ENCODE measurements at places on chromosomes 3 and 15. TPM values are rescaled to one million over a fixed set of nuclear protein-coding genes. Genes with fewer than 3 reads are reported as not detected.

TIMP4 gene
- 17.4 TPM for total RNA-seq

ACP3 gene
- total RNA-seq = 1.3 TPM

LRTM1 gene
- not detected for total RNA-seq

SLC12A8 gene
- total RNA-seq = 0.30 TPM

PPP2R3A gene
- total RNA-seq = 98.1 TPM

- no peak for DNase-seq
Observed at GRCh38 chr15:40368719-40369473, 10.9 kb downstream of the DISP2 start.

DNA sequence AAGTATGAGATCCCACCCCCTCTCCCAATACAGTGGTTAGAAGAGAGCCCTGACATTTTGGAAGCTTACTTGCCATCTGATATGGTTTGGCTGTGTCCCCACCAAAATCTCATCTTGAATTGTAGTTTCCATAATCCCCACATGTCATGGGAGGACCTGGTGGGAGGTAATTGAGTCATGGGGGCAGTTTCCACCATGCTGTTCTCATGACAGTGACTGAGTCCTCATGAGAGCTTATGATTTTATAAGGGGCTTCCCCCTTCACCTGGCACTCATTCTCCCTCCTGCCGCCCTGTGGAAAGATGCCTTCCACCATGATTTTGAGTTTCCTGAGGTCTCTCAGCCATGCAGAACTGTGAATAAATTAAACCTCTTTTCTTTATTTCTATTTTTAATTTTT, 28.8 kb upstream of the HES1 start:
- DNase-seq = no peak

DNA sequence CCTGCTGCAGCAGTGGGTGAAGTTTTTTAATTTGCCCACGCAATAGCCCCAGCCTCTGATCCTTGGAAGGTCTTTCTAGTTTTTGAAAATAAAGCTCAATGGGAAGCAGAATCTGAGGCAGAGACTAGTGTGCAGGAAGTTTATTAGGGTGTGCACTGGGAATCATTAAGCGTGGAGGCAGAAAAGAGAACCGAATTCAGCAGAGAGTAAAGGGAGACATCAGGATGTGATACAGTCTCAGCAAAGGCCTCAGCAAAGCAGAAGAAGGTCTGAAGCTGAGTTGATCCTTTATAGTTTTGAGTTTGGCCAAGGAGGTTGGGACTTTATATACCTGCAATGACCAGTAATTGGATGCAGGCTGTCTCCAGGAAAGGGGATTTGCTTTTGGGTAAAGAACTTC, 4.9 kb upstream of the BTLA start:
- DNase-seq = no peak

DNA sequence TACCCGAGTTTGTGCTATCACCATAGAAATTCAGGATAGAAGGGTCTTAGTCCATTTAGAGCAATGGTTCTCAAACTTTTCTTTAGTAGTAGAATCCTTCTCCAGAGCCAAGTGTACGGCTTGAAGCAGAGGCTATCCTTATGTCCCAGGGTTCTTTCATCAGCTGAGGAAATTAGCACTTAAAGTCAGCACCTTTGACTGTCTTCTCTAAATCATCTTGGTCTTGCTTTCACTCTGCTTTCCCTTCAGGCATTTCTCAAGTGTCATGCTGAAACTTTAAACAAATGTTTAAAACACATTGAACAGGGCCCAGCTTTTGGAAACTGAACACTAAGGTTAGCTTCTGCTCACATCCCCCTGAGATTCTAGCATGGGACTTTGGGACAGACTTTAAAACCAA, 78.2 kb downstream of the TM4SF4 start:
- no peak for DNase-seq

DNA sequence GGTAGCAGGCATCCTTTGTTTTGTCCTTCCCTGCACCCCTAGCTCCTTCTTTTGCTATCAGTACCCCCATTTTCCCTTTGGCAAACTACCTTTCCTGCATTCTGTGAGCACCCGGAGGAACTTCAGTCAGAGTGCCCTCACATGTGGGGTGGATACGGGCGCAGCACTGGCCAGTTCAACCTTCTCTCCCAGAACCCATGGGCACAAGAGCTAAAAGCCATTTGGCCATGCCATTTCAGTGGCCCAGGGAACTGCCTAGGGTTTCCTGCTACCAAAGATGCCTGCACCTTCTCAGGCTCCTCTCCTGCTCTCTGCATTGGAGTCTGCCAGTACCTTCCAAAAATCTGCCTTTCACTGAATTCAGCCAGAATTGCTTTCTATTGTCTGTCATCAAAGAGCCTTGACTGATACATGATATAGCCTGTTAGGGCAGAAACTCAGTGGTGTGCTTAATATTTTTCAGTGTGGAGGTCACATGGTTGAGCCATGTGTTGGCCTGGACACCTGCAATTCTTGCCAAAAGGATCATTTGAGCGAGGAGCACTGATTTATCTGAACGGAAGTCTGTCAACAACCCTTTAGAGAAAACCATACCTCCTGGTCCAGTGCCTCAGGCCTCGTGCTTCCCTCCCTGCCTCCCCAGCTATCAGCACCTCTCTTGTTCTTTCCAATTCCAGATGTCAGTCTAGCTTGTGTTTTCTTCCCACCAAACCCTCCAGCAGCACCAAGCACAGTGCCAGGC, 27.0 kb upstream of the HHATL start:
- no peak for DNase-seq

DNA sequence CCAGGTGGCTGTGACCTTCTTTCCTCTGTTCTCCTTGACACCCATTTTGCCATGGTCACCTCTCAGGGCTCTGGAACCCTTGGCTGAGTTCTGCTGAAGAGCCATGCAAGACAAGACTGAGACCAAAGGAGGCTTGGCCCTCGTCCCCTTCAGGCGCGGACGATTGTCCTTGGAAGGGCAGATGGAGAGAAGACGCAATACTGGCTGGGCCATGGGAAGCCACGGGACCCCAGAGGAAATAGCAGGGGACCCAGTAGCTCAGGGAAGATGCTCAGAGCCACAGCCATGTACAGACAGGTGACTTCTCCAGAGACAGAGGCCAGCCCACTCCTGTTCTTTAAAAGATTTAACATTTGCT, 125.6 kb downstream of the SMAD6 start:
- DNase-seq = no peak

DNA sequence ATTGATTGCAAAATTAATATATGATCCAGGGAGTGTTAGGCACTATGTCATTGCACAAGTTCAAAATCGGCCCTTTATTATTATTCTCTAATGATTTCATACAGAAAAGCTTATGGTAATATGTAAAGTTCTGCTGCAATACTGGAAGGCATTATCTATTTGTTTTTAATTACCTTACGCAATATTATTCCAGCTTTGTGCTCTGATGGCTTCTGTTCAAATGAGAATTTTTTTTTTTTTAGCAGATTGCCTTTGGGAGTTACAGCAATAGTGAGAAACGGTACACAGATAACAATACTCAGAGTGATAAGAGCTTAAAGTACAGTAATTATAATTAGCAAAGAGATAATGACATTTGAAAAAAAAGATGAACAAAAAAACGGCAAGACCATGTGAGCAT, 602.2 kb upstream of the ALCAM start:
- no peak for DNase-seq

- DNase-seq = no peak
Observed at GRCh38 chr3:179953993-179954870, 82.5 kb downstream of the PEX5L start.

DNA sequence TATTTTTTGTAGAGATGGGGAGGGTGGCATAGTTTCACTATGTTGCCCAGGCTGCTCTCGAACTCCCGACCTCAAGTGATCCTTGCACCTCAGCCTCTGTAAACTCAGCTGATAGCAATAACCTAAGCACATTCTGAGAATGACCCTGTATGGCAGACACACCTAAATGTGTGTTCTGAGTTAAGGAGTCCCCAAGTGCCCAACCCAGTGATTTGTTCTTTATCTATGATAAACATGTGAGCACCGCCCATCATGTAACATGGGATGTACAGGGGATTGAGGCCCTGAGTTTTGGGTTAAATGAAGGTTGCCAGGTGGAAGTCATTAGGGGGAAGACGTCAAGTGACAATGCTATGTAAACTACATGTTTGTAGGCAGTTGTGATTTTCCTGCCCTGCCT, 5.7 kb downstream of the NCEH1 start:
- no peak for DNase-seq

All from Right ventricle myocardium superior (tissue), 1 donor.